GOT3 (cell line): ENCODE measurements at places on chromosomes 7 and 10.

- DNase-seq, result no peak
Observed at GRCh38 chr10:113875212-113875611, 20.8 kb downstream of the NHLRC2 start.

DNA sequence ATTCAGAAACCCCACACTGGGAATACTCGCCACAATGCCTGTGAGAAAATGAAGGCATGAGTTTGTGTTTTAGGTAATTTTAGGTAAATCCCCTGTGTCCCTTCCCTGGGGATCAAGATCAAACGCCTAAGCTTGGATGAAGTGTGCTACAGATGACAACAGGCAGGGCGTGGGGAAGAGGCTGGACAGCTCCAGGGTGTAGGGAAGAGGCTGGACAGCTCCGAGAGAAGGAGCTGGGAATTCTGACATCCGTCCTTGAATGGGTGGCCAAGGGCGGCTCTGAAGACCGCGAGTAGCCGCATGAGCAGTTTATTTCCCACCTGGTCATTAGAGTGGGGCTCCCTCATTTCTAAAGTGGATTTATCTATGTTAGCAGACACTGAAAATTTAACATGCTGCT lies 109.7 kb downstream of the RAMP3 start:
- DNase-seq, result no peak

- no peak for DNase-seq
Observed at GRCh38 chr10:73819513-73820093, 8.2 kb upstream of the NDST2 start.

- no peak for DNase-seq
Observed at GRCh38 chr10:80714566-80714965, 176.9 kb downstream of the SH2D4B start.

GRCh38 chr7:100156331-100157068 lies 2.0 kb downstream of the TRAPPC14 start:
- no peak for DNase-seq

DNA sequence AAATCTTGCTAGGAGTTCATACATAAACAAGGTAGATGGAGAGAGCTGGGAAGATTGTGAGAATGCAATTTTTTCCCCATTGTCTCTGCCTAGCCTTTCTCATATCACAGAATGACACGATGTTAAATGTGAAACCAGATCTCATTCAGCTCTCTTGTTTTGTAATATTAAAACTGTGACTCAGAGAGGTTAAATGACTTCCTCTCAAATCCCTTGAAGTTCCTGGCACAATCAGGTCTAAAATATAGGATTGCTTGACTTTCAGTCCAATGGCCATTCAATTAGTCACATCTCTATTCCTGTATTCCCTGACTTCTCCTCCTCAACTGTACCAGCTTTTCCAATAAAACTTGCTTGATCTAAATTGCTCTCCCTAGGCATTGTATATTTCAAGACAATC lies 3.1 kb downstream of the ANKRD22 start:
- no peak for DNase-seq

GRCh38 chr10:122847782-122848604 lies 2.3 kb upstream of the CUZD1 start:
- DNase-seq, result no peak

- no peak for DNase-seq
Observed at GRCh38 chr10:70762441-70763175, 22.6 kb downstream of the TBATA start.

DNA sequence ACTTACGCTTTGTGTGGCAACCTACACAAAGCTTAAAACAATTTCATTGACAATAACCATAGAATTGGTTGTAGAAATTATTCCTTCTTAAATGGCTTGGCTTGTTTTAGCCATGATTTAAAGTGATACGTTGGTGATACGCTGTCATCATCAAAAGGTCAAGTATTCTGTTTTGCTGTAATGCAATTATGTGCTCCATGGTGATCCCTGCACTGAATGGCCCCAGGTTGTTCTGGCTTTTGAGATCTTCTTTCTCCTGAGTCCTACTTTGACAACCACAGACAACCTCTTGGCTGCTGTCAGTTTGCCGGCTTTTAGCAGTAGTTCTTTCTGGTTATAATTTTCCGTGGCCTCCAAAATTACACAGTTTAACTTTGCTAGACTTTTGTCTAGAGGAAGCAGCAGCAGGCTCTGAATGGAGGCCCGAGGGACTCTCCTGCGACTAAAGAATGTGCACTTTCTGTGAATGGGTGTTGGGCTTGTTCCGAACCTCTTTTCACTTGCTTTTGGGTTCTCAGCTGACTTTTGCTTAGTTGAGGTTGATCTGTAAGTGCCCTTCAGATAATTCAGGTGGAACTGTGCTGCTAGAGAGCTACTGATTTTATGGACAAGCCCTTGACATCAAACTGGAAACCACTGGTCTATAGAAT lies 104.7 kb downstream of the TMEM178B start:
- no peak for DNase-seq

DNA sequence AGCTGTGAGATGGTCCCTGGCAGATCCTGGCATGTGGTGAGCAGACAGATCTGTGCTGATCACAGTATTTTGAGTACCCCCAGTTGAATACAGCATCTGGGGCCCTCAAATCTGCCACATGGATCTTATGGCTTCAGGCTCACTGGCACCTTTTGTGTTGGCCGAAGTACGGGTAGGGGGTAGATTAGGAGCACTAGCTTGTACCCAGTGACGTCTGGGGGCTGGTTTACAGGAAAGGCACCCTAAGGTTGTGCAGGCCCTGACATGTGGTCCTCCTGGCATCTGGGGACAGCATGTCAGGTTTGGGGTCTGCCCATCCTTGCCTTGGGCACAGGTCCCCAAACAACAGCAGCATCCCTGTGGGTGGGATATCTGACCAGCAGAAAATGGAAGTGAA lies 53.2 kb downstream of the SYPL1 start:
- DNase-seq, result no peak

GRCh38 chr7:114944745-114945625 lies 23.1 kb downstream of the MDFIC start:
- no peak for DNase-seq
